ENCODE measurements at places on chromosomes 1 and 21.

DNA sequence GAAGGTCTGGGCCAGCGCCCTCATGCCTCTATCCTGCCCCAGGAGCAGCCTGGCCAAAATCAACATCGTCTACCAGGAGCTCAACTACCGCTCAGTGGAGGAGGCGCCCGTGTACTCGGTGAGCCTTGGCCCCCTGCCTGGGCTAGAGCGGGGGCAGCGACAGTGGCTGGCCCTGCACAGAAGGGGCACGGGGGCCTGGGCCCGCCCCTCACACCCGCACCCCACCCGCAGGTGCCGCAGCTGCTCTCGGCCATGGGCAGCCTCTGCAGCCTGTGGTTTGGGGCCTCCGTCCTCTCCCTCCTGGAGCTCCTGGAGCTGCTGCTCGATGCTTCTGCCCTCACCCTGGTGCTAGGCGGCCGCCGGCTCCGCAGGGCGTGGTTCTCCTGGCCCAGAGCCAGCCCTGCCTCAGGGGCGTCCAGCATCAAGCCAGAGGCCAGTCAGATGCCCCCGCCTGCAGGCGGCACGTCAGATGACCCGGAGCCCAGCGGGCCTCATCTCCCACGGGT, 10.8 kb downstream of the SCNN1D start:
- no peak for DNase-seq

- DNase-seq, result peak; percentile 79
These were observed 7.8 kb upstream of the KIF14 start for GRCh38 chr1:200628223-200628881.

GRCh38 chr1:43482215-43482614, 28.5 kb upstream of the HYI start:
- no peak for DNase-seq

DNA sequence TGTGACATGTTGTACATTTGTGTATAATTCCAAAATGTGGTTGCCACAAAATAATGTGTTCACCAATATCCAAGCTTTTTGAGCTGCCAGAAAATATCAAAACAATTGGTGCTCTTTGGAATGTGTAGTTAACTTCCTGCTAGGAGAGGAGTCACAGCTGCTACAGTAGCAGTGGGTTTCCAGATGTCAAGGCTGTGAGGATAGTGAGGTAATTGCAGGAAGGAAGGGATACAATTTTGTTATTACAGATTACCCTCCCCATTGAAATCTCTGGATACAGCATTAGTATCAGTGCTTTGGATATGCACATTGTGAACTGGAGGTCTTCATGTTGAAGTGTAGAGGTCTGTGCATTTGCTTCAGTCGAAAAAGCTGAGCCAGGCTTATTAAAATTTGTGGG, 253.2 kb downstream of the PTPRC start:
- no peak for DNase-seq

DNA sequence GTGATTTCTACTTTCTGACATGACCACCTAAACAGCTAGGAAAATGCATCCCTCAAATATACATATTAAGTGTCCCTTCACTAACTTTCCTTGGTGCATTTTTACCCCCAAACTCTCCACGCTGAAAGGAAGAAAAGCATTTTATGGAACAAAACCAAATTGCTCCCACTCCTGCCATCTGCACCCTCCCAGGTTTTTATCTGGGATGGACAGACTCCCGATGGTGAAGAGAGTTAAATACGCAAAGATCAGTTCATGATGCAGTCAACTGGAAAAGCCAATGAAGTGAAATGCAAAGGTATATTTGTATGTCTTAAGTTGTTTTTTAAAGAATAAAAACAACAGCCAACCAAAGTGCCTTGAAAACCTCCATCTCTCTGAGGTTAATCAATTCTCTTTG, 2.7 kb downstream of the DSTYK start:
- no peak for DNase-seq

DNA sequence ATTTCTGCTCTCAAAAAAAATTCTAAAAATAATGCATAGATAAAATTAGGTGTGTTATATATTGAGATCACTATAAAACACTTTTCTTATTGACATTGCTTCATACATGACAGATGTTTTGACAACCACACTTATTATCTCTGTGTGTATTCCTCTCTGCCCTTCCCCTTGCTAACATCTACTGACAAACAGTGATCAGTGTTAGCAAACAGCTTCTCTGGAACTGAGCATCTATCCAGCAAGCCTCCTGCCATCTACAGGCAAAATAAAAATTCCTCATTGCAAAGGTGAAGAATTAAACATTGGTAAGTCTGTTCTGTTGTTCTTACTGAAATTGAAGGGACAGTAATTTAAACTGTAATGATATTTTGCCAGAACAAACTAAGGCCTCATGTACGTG, 2153.9 kb downstream of the NCAM2 start:
- DNase-seq, result no peak

DNA sequence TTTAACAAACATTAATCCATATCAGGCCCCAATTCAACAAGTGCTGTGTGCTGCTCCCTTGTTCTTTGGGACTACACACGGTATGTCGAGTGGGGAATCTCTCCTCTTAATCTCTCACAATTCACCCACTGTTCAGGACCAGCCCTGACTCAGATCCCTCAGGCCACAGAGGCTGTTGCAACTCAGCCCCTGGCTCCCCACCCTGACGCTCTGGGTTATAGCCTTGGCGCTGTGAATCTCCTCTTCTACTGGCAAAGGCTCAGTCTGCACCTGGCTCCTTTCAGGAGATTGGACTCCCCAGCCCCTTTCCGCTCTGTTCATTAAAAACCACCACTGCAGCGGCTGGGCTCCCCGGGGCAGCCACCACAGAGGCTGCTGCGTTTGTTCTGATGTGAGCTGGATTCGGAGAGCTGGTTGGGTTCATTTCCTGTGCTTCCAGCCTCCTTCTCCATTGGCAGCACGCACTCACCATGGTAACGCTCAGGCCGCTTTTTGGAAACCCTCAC, 13.0 kb downstream of the CAPN8 start:
- DNase-seq, result no peak

GRCh38 chr1:60102267-60103061, 28.9 kb upstream of the C1orf87 start:
- no peak for DNase-seq

- no peak for DNase-seq
These were observed 47.9 kb downstream of the RALGPS2 start for GRCh38 chr1:178772952-178773351.

GRCh38 chr1:16143566-16144324, 12.1 kb downstream of the EPHA2 start:
- no peak for DNase-seq

DNA sequence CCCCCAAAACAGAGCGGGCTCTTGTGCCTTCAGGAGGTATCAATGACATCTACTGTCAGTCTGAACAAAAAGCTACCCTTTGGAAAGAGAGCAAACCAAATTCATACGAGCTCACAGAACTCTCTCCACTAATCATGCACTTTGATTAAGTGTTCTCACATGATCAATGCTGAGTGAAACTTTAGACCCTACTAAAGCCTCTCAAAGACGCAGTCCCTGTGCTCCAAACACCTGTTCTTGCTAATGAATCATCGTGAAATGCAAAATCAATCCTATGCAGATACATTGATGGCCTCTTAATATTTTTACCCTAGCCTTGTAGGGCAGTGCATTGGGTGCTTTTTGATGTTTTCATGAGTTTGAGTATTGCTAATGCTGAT, 113.4 kb downstream of the ZBTB18 start:
- DNase-seq, result no peak

DNA sequence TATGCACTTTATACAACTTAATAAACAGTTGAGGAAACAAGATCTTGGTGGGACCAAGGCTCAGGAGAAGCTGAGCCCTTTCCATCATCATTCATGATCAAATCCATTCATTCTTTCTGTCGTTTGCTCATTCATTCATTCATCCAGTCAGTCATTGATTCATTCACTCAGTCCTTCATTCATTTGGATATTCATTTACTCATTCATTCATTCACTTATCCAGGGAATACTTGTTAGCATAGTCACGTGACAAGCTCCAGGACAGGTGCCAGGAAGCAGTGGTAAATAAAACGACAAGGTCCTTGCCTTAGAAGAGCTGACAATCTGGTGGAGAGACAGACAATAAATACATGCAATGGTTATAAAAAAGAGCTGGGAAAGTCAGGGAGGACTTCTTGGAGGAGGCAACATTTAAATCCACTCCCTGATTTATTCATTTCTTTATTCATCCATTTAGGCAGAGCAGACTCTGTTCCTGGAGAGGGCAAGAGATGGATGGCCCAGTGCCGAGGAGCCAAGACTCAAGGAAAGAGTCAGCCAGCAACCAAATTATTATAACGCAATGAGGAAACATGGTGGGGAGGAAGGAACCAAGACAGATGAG, 74.1 kb upstream of the CASZ1 start:
- no peak for DNase-seq

DNA sequence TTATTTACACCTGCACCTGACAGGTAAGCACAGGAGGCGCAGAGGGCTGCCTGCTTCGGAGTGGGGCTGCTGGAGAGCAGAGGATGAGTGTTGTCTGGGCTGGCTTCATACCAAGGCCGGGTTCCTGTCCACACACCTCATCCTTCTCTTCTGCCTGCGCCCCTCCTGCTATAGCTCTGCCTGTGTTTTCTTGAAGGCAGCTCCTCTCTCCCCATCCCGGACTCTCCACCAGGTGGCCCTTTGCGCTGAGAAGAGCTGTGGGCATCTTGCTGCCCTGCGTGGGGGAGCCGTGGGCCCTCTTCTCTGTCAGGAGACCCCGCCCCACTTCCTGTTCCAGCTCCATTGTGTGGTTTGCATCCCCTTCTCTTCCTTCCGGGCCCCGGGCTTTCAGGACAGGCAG, 35.0 kb downstream of the ARHGEF10L start:
- no peak for DNase-seq

- DNase-seq, result no peak
These were observed 5.6 kb upstream of the GPSM2 start for GRCh38 chr1:108871050-108871724.

DNA sequence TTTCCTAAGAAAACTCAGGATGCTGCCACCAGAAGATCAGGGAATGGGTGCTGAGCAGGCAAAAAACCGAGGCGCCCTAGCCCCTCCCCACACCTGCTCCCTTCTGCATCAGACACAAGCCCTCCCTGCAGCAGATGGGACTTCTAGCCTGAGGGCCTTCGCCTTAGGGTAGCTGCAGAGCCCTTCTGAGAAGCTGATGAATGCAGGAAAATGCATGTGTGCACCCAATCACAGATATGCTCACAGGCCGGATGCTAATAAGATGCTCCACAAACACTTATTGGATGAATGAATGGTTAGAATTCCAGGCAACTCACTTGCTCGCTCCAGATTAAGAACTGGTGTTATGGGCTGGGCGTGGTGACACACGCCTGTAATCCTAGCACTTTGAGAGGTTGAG, 6.8 kb upstream of the C1orf210 start:
- no peak for DNase-seq
